ENCODE measurements at places on chromosomes 12 and 14.
A peak's percentile ranks its signal among the peaks of the same experiment; 100 is the strongest.

DNA sequence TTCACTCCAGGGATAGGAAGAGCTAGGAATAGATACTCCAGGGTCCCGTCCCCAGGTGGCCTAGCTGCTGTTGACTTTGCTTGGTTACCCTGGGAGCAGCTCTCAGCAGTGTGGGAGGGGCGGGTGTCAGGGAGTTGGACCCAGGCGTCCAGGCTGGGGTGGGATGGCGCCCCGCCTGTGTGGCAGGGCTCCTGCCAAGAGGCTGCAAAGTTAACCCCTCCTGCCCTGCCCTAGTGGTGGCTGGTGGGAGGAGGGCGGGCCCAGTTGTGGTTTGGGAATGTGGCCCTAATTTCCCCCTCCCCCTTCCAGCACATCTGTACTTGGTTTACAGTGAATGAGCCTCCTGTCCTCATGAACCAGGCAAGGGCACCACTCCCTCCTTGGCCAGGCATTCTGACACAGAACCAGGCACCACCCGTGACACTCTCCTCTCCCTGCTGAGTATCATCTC, 1.7 kb upstream of the RARG start:
- DNase-seq: no peak

- DNase-seq: no peak
These were observed 686.4 kb downstream of the GALC start for GRCh38 chr14:87306409-87307168.

DNA sequence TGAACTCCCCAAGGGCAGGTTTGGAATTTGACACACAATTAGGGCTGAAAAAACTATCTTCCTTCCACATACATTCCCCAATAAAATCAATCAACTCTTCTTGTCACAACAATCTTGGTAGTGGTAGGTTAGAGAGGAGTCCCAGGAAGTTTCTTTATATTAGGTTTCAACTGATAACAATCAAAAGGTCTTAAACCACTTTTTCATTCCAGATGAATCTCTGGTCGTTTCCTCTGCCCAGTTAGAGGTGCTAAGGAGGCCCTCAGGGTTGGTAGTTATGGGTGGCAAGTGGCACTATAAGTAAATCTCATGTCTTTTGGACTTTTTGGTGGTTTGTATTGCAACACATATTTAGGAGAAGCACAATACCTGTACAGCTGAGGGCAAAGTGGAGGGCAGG, 1.7 kb upstream of the SLC38A2 start:
- DNase-seq: no peak

DNA sequence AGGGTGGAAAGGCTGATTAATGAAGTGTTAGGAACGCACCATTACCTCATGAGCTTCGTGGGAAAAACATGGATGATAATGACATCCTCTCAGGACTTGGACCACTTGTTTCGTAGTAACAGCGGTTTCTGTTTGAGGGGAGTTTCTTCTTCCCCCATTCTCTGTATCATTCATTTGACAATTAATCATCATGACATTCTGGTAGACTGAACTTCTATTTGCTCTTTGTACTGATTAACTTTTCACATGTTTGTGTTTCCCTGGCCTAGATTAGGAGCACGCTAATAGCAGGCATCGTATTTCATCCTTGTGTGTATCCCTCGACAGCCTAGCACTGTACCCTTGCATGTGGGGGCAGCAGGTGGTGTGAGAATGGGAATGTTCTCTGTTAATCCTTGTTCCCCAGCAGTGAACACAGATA, 8.0 kb downstream of the LRRC74A start:
- no peak for DNase-seq

GRCh38 chr12:53817021-53817389, 65.2 kb upstream of the CISTR start:
- no peak for DNase-seq

GRCh38 chr14:96056509-96057422, 17.6 kb downstream of the C14orf132 start:
- DNase-seq: no peak

DNA sequence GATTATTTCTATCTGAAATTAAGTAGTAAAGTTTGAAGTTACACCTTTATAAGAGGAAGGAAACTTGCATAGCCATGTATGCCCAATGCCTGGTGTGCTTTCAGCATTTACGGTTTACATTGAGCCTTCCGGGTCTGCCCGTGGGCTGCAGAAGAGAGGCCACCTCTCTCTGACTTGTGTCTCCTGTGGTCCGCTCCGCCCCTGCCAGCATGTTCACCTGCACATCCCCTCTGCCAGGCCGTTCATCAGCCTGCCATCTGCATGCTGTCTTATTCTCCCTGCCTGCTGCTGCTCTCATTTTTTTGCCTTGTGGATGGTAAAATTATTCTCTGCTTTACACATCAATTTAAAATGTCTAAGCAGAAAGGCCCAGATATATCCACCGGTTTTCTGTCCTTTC, 41.5 kb upstream of the DYNC1H1 start:
- DNase-seq: no peak

DNA sequence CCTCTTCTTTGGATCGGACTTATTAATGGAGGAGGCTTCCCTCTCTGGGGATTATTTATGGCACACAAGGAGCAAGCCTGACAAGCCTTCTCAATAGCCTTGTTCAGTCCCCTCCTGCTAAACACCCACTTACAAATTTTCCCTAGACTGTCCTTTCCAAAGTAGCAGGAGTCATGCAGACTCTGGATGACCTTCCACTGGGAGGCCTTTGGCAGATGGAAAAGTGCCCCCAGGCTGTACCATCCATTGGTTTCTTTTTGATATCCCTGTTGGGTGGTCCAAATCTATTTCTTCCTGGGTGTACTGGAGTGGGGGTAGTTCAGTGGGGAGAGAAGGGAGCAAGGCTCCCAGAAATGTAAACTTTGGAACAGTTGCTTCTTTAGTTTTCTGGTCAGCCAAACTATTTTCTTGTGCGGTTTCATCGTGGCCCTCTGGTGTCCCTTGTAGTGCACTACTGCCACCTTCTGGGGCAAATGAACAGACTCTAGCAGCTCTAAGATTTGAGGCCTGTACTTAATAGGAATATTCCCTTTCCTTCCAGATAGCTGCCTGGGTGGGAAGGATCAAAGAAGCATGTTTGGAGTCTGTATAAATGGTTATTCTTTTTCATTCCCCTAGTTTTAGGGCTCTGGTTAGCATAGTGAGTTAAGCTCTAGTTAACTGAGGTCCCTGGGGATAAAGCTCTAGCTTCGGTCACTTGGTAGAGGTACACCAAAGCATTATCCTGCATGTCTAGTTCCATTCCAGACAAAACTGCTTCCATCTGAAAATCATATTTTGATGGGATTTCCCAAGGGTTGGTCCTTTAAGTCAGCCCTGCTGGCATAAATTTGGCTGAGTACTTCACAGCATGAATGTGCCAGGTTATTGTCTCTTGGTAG, 409.5 kb downstream of the SLC6A15 start:
- DNase-seq: peak; percentile 16

DNA sequence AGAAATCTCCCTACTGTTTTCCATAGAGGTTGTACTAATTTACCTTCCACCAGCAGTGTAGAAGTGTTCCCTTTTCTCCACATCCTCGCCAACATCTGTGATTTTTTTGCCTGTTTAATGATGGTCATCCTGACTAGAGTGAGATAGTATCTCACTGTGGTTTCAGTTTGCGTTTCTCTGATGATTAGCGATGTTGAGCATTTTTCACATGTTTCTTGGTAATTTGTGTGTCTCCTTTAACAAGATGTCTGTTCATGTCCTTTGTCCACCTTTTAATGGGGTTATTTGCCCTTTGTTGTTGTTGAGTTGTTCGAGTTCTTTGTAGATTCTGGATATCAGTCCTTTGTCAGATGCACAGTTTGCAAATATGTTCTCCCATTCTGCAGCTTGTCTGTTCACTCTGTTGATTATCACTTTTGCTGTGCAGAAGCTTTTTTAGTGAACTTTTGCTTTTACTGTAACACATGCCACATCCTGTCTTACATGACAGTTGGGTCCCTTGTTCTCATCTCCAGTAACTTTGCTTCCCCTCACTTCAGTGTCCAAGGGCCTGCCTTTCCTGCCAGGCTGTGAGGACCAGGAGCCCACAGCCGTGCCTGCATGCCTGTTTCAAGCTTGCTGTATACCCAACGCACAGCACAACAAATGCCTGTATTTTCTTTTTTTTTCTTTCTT, 64.9 kb downstream of the SPRING1 start:
- DNase-seq: no peak

GRCh38 chr12:112906712-112907414, at the start of gene OAS1:
OAS1 (plus strand) TSS chr12:112906962; CDS start chr12:112907040, 78 bp downstream.
- DNase-seq: peak; percentile 54

DNA sequence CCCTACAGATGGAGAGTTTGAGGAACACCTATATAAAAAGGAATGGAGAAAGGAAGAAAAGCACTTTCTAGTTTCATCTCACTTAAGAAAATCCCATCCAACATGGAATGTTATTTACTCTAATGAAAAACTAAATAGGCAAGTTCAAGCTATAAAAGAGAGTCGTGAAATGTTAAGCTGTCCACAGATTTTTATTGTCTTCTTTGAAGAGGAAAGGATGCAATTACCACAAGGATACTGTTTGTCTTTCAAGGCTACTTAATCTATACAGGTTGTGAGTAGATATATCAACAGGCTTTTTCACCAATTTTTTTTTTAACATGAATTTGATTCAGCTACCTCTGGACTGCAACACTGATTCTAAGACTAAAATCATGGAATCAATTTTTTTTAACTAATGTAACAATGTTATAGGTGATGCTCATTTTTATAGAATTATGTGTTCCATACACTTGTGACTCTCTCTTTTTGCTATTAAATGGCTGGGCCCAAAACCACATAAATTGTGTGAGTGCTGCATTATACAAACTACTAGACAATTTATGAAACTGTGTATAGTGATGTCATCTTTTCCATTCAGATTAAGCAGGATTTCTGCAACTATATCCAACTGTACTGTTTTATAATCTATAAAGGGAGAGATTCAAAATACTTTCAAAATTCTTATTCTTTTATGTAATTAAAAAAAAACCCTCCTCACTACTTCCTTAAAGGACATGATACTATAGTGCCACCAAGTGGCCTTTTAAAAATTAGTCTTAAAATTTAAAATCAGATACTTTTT, 26.8 kb upstream of the BMAL2 start:
- DNase-seq: peak; percentile 39

DNA sequence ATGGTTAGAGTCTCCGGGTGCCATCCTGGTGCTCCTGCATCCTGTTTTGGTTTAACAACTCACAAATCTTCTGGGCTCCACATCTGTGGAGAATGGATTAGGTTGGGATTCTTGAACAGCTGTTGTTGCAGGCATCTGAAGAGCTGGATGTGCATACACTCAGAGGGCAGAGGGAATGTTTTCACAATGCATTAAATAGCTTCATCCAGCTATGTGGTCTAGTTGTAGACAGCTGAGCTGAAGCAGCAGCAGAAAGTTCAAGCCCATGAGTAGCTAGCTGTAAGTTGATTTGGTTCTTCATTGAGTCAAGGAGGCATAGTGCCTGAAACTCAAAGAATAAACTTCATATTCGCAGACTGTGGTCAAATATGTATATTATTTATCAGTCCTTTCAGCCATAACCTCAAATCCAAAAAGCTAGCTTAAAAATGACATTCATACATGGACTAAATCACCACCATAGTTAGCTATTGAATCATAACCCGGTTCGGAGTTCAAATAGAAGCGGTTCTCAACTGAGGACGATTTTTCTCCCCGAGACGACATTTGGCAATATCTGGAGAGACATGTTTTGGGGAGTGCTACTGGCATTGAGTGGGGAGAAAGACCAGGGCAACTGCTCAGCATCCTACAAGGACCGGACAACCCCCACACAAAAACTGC, 858 bp upstream of the ANKRD13A start:
- no peak for DNase-seq

- DNase-seq: no peak
These were observed 233.3 kb upstream of the KRR1 start for GRCh38 chr12:75744607-75745256.

DNA sequence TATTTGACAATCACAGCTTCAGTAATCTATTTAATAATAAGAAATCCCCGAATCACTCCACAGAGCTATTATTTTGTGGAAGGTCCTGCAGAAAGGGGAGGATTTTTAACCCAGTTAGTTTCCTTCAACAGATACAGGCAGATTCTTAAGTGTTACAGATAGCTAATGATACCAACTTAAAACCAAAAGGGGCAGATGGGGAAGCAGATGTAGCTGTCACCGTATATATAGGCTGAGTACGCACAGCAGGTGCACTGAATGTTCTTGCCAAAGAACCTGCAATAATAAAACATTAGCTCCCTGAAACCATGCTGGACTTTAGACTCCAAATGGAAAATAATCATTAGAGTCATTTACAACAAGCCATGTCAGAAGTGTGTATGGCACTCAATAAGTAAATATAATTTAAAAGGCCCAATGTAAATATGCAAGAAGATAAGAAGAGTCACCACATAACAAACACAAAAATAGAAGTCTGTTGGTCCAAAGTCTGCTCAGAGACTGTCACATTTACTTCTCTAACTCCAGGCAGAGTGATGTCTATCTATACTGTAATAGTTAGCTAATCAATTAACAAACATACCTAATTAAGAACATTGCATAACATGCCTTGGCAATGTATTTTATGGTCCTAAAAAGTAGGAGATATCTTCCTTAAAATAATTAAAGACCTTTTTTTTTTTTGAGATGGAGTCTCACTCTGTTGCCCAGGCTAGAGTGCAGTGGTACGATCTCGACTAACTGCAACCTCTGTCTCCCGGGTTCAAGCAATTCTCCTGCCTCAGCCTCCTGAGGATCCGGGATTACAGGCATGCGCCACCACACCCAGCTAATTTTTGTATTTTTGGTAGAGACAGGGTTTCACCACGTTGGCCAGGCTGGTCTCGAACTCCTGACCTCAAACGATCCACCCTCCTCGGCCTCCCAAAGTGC, 78.8 kb downstream of the SEC23A start:
- peak; percentile 81 for DNase-seq

GRCh38 chr12:94488463-94488862, 28.8 kb upstream of the CEP83 start:
- no peak for DNase-seq

DNA sequence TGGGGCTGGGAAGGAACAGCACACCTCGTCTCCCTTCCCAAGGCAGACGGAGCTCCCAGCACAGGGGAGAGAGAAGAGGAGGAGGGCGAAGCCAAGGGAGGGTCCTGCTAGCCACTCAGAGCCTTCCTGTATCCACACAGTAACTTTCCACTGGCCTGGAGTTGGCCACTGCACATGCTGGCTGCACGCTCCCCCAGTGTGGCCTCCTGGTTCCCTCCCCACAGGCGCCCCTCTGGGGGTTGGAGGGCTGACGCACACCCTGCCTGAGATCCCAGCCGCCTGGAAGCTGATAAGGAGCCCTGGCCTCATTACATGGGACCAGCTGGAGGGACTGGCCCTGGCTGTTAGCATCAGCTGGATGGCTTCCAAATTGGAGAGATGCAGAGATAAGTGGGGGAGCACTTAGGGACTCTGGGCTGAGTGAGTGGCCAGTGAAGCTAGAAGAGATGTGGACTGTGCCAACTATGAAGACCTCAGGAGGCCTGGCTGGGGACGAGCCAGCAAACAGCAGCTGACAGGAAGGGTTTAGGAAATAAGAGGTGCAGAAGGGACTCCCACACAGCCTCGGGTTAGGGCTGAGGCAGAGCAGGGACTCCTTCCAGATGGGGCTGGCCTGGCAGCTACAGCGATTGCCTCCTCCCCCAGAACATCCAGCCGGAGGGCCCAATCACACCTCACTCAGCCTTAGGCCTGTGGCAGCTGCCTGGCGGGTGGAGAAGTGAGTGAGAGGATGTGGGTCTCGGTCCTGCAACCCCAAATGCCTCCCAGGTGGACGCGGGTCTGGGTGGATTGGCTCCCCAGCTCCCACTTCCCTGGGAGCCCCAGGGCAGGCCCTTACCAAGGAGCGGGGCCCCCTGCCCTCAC, 26.3 kb upstream of the BCDIN3D start:
- DNase-seq: peak; percentile 99

Measured in NCI-H446 treated with DMSO at 0.1 percent for 48 hours (cell line).